ENCODE measurements at places on chromosomes 2 and 18.

DNA sequence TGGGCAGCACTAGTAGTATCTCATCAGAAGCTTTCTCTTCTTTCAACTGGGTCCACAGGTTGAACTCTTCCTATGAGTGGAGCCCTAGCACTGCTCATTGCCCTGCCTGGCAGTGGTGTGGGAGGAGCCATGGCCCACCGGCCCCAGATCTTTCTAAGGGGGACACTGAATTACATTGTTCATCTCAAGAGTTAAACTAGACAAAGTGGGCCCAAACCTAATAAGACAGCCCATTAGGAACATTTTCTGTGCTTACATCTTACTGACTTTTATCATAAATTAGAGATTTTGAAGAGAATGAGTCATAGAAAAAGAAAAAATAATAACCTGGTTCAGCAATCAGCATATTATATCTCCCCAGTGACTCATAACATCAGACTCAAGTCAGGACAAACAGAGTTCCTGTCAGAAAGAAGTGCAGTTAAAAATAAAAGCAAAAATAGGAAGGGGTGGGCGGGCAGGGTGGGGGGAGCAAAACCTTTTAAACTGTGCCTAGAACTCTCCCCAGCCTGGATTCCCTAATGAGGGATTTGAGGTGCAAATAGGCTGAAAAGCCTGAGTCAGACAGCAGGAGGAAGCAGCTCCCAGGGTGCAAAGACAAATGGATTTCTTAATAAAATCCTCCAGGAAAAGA, 161.6 kb upstream of the TRIB2 start:
- DNase-seq = no peak

DNA sequence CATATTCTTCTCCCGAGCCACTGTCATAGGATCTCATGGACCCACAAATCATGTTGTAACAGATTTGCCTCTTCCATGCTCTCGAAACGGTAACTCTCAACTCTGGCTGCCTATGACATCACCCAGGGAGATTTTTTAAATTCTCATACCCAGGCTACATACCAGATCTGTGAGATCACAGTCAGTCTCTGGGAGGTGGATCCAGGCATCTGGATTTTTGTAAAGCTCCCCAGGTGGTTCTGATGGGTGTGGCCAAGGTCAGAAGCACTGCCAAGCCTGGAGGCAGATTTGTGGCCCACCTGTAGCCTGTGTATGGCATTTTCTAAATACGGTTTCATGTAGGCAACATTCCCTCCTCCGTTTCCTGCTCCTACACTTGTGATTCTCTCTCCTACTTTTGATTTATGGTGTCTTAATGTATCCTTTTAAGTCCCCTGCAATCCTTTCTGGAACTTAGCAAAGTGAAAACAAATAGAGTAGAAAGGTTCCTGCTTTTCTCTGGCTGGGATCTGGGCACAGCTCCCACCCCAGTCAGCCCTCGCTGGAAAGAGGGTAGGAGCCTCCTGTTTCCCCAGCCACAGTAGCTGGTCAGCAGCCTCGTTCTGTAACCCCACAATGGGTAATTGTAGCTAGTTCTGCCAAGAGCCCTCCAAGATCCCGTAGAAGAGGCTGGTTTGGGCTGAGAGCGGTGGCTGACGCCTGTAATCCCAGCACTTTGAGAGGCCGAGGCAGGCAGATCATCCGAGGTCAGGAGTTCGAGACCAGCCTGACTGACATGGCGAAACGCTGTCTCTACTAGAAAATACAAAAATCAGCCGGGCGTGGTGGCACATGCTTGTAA, 96.2 kb downstream of the KLHL29 start:
- DNase-seq = no peak

- DNase-seq = peak; percentile 21
These were observed 86.0 kb upstream of the TWIST2 start for GRCh38 chr2:238761868-238762267.

DNA sequence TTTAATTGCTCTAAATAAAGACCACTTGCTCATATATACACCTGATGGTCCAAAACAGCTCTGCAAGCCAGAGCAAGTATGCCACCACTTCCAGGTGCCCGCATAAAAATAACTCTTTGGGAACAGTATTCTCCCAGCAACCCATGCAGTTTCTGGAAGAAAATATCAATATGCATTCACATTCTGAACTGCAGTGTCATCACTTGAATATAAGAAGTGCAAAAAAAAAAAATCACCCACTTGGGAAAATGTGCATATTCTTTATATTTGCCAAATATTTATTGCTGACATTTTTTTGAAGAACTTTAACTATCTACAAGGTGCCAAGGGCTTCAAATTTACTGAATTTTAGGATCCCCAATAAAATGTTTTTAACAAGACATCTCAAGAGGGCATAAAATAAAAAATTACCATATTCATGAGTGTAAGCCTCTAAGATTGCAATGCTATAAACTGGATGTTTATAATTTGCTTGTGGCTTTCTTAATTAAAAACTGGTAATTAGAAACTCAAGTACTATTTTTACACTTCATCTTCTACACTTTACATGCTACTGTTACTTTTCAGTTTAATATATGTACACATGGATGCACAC, 360.6 kb upstream of the HNRNPA3 start:
- DNase-seq = no peak

DNA sequence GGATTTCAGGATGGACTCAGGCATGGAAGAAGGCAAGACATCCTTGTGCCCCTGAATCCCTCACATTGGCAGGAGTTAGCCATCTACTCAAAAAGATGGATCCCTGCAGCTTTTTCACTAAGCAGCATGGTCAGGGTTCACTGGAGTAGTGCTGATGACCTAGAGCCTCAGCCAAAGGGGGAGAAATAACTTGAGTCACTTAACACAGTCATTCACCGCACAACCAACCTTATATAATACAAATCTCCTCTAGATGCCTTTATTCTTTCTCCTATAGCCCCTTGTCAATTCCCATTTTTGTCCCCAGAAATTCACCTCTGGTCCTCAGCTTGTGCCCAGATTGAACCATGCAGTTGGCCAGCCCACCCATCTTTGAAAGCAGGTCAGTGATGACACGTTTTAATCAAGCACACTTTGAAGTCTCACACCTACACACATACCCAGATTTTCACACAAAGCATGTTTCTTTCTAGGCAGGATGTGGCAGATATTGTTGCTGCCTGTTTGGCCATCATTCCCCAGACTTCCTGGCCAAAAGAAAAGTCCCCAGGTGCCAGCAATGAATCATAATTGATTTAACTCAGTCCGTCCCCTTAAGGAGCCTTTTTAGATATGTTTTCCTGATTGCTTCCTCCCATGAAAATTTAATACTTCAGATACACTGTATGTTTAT, 84.2 kb downstream of the LBH start:
- no peak for DNase-seq

All from neuronal stem cell (in vitro differentiated cells).